ENCODE measurements at places on chromosomes 11 and 22.

GRCh38 chr11:64619811-64620380 lies 28.9 kb downstream of the SLC22A12 start:
- no peak for DNase-seq

GRCh38 chr11:117017456-117017855 lies 80.8 kb downstream of the SIK3 start:
- no peak for DNase-seq

DNA sequence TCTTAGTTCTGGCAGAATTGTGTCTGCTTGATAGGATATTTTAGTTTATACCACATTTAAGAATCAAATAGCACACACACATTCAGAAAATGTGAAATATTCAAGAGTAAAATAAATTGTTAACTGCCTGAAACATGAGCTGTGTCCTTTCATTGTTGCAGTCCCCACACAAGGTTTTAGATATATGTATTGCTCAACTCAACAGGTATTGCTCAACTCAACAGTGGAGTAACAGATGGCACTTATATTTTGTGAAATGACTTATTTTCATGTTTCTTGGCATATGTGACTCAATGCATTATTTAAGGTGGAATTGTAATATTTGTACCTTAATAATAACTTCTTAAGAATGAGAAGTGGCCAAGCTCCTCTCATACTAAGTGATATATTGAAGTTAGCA lies 760.3 kb downstream of the CNTN5 start:
- DNase-seq, result no peak

- DNase-seq, result no peak
Observed at GRCh38 chr11:72230764-72231365, 6.3 kb downstream of the INPPL1 start.

DNA sequence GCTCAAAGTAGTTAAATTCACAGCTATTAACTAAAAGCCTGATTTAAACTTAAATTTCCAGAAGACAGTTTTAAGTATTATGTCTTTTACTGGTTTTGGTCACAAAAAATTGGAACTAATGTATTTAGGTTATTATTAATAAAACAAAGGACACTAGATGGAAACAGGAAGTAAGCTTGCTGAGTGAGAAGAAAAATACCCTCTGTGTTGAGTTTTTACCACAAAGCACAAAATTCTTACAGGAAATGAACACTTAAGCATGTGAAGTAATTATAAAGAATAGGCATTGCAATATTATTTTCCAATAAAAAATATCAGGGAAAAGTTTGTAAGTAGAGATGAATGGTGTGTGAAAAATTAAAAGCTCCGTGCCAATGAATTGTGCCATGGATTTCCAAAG lies 46.3 kb downstream of the PIK3C2A start:
- DNase-seq, result peak; percentile 33

DNA sequence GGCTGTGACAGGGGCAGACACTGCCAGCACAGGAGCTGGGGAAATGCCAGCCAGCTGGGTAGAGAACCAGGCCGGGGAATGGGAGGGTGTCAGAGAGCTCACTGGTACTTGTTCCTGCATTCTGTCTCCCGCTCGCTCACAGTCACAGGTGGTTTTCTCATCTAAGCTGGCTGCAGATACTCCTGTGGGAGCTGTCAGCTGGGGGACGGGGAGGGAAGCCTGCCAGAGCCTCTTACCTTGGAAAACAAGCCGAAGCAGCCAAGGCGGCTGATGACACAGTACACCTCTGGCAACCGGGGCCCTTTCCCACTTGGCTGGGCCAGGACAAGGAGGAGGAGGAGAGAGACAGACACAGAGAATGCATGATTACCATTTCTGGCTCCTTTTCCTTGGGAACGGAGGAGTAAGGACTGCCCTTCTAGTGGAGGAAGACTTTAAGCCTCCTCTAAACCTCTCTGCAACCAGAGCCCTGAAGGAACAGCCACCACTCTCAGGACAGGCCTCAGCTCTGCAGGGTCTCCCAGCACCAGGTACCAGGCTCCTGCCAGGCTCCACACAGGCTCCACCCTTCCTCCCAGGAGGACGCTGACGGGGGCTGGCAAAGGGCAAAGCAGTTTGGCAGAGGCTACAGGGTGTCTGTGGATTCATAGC lies 25.1 kb downstream of the RPL27A start:
- DNase-seq, result no peak

- no peak for DNase-seq
Observed at GRCh38 chr11:46237248-46238077, 40.0 kb upstream of the CREB3L1 start.

DNA sequence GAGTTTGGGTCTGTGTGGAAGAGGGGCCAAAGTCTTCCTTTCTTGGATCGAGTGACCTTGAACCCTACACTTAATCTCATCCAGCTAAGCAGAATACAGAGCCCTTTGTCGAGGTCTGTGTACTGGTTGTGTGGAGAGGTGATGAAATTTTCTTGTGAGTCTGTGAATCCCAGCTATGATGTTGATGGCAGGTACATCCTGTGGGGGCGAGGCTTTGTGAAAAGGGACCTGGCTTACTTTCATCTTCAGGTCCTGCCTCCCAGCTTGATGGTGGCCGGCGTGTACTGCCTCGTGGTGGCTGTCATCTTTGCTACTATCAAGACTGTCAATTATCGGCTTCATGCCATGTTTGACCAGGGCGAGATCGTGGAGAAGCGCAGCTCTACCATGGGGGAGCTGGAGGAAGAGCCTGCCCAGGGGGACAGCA lies 1.0 kb downstream of the PCNX3 start:
- no peak for DNase-seq

DNA sequence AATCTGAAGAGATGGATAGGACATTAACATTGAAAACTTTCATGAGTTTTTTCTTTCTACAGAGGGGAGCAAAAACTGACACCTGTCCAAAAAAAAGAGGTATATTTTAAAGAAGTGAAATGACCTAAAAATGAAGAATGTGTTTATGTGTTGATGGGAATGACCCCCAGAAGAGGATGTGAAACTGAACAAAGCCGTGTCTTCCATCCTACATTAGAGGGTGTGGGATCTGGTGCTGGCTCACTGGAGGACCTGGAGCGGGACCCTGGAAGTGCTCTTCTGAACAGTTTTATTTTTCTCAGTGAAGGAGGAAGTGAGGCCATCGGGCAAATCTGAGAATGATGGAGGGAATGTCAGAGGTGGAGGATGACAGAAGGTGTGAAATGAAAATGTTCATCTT lies 470.1 kb downstream of the NTM start:
- DNase-seq, result no peak

- DNase-seq, result no peak
Observed at GRCh38 chr22:29480512-29481264, 670 bp downstream of the NEFH start.

- DNase-seq, result no peak
Observed at GRCh38 chr11:113705871-113706655, at the start of gene TMPRSS5. Gene TMPRSS5 (minus strand): TSS chr11:113706308. CDS start chr11:113706224, 84 bp downstream.
